Stimulated activated CD8-positive, alpha-beta memory T cell treated with anti-CD3 and anti-CD28 coated beads, Interleukin-7, amount 100 ng/mL, for 1 hour (primary cell): ENCODE measurements at places on chromosomes 7 and 10.

- DNase-seq, result no peak
These were observed 117.9 kb upstream of the TMEM168 start for GRCh38 chr7:112908086-112908485.

GRCh38 chr7:129843978-129844840 is 108.6 kb downstream of the UBE2H start:
- DNase-seq, result no peak

GRCh38 chr10:18261063-18261610 is 120.9 kb downstream of the CACNB2 start:
- DNase-seq, result no peak

- no peak for DNase-seq
These were observed 21.3 kb upstream of the ST8SIA6 start for GRCh38 chr10:17475661-17476060.

DNA sequence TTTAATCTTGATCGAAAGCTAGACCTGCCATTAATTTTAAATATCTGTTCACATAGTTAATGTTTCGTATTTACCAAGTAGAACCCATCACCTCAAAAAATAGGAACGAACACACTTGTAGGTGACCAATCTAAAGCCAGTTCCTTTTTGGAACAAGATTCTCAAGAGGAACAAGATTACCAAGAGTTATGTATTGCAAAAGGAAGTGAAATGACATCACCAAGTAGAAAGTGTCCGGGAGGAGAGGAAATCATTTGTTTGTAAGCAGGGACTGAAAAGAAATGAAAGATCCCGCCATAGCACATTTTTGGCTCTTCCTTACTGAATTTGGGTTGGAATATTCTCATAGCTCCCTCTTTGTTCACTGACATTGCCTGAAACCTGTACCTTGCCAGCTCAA is 1200.5 kb downstream of the SORCS1 start:
- DNase-seq, result no peak

- DNase-seq, result no peak
These were observed 41.9 kb downstream of the ADAMTS14 start for GRCh38 chr10:70714245-70714644.

DNA sequence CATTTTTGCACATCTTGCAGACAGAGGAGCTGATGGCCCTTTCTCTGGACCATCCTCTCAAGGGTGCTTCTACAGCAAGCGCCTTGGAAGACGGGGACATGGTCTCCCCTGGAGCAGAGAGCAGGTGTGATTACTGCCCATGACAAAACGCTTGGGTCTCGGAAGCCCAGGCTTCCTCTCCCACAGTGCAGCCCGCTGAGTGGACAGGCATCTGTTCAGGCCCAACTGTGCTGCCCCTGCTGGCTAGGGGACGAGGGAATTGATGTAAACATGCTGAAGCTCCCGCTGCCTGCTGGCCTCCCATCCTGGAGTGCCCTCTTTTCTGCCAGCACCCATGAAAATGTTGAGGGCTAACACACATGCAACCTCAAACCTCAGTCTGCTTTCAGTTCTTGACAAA is 14.3 kb downstream of the IL15RA start:
- DNase-seq, result no peak

- no peak for DNase-seq
These were observed 210.2 kb downstream of the MLLT10 start for GRCh38 chr10:21744223-21744622.

DNA sequence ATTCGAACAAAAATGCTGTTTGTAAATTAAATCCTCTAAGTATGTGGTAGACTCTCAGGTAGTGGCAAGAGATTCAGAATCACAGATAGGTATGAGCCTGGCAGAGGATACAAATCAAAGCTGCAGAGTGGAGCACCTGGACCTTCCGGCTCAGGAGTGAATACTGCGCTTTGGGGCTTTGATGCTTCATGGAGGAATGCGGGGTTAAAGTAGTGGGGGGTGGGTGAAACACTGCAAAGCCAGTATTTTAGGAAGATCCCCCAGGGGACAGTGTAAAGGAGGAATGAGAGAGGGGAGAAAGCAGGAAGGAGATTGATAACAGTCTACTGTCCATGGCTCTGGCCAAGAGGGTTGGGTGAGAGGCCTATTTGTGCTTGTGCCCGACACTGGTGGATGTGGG is 43.2 kb downstream of the CREB5 start:
- no peak for DNase-seq

- no peak for DNase-seq
These were observed 227.2 kb upstream of the KLF14 start for GRCh38 chr7:130961128-130961601.

DNA sequence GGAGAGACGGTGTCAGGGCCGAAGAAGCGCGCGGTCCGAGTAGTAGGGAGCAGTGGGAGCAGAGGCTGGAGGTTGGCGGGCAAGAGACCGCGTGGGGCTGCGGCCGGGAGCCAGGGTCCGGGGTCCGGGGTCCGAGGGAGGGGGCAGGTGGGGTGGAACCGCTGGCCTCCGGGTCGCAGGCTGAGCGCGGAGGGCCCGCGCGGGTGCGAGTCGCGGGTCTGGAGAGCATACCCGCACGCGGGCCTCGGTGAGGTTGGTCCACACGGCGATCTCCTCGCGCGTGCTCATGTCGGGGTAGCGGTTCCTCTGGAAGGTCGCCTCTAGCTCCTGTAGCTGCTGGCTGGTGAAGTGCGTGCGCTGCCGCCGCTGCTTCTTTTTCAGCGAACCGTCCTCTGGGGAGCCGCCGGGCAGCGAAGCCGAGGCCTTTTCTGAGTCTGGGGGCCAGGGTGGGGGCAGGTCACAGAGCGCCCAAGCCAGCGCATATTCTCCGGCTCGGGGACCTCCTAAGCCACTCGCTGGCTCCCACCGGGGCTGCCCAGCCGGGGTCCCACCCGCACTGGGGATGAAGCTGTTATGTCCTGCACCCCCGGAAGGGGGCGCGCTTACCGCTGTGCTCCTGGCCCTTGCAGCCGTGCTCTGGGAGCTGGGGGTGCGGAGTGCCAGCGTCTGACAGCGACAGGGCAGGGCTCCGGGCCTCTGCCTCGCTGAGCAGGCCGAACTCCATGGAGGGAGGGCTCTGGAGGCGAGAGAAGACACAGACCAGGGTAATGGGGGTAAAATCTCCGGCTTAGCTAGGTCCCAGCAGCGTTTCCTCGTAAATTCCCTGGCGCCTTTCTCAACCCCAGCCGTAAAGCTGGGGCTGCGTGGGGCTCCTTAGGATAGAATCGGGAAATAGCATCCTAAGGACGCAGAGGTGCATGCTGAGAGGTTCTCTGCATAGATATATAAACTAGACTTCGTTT is 5.5 kb downstream of the ELOVL3 start:
- peak; percentile 44 for DNase-seq

DNA sequence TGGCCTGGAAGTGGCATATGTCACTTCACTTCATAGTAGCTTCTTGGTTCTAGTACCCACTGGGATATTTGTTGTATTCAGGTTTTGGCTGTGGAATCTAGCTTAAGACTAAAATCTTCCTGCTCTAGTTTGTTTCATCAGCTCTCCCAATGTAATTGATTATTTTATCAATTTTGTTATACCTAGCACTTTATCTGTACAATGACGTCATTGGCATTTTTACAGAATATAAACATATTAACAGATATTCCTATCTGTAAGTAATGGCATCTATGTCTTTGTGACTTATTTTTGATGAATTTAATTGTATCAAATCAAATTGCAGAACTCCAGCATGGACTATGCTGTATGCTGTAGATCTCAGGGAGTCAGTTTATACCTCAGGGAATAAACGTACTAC is 19.7 kb downstream of the KIAA1217 start:
- DNase-seq, result no peak

DNA sequence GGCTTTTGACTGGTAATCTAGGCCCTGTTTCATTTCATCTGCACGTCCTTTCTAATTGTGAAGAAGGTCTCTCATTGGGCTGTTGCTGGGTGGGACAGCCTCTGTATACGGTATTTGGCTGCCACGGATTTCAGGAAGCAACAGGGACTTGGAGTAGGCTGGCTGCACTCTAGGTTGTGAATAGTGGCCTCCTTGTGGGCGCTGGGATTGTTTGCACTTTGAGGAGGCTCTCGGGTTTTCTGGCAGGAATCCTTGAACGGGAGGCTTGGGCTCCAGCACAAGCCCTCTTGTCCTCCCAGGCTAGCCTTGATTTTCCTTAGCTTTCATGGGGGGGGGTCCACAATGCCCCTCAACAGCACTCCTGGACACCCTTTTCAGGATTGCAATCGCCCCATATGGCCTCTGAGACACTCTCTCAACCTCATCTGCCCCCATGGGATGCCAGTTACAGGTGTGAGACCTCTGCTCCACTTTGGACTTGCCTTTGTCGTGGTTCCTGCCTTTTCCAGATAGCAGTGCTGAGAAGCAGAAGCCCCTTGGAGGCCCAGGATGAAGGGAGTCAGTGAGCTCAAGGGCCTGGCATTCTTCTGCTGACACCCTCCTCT is 33.9 kb upstream of the ZNF273 start:
- DNase-seq, result no peak

GRCh38 chr7:108650467-108650866 is 80.8 kb downstream of the DNAJB9 start:
- DNase-seq, result no peak

DNA sequence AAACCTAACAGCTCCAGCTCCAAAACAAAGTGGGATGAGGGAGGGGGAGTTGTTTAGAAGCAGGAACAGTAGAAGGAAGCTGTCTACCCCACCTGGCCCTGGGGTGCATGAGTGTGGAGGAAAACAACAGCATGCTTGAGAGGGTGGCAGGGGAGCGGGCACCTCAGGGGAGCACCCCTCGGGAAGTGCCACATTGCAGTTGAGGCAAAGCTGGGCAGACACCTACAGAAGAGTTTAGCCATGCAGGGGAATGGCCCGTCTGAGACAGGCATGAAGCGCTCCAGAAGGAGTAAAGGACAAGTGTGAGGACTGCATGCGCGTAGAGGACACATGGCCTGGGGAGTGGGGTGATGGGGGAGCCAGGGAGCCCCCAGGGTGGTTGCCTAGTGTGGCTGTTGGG is 18.1 kb downstream of the CHAT start:
- DNase-seq, result no peak

DNA sequence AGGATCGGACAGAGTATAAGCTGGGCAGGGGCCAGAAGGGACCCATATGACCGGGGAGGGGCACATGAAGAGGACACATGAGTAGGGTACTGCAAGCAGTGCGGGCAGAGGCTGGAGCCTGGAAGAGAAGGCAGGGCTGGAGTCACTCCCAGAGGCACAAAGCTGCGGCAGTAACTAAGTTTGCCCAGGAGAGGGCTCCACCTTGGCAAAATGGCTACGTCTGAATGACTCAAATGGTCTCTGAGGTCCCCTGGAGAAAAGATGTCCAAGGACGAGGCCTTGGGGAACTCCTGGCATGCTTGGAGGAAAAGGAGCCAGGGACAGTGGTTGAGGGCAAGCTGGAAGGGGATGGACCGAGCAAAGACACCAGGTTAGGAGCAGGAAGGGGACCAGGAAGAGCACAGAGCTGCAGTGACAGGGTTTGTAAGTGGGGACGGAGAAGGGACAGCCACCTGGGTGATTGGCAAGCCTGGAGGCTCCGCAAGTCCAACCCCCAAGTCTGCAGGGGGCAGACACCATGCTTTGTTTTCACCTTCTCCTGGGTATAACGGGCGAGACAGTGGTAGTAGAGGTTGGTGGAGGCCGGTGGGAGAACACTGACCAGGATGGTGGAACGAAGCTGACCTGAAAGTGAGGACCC is 43.1 kb upstream of the LBX1 start:
- DNase-seq, result peak; percentile 24

- no peak for DNase-seq
These were observed 41.6 kb upstream of the GTF2IRD1 start for GRCh38 chr7:74412056-74412455.

GRCh38 chr7:2205036-2205780 is 27.5 kb downstream of the MAD1L1 start:
- no peak for DNase-seq

DNA sequence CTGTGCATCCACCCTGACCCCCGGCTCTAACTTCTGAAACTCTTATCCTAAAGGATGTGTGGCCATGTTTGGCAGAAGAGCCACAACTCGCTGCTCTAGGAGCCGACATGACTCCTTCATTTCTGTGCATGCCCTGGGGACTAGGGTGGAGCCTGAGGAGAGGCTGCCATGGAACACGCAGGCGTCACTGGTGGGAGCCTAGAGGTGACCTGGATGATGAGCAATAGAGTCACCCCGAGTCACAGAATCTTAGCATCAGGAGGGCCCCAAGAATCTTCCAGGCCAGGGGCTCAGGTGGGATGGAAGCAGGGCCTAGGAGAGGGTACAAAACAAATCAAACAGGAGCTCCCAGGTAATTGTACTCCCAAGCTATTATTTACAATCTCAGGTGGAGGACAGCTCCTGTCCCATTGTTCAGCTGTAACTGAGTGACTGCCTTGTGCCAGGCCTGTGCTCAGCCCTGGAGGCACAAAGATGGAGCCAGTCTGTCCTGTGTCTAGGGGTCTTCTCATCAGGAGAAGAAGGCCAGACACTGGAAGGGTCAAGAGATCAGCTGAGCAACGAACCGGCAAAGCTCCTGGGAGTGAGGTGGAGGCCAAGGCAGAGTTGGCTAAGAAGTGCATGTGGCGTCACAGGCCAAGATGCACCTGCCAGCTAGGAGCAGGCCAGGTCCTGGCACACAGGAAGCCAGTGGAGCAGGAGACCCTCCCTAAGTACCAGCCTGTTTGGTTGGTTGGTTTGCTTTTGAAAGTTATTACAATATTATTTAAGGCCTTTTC is 5.8 kb upstream of the ZNF22 start:
- no peak for DNase-seq

- no peak for DNase-seq
These were observed 9.9 kb downstream of the CLDN12 start for GRCh38 chr7:90413185-90413528.

- no peak for DNase-seq
These were observed 5.4 kb downstream of the LOXL4 start for GRCh38 chr10:98262571-98262970.

DNA sequence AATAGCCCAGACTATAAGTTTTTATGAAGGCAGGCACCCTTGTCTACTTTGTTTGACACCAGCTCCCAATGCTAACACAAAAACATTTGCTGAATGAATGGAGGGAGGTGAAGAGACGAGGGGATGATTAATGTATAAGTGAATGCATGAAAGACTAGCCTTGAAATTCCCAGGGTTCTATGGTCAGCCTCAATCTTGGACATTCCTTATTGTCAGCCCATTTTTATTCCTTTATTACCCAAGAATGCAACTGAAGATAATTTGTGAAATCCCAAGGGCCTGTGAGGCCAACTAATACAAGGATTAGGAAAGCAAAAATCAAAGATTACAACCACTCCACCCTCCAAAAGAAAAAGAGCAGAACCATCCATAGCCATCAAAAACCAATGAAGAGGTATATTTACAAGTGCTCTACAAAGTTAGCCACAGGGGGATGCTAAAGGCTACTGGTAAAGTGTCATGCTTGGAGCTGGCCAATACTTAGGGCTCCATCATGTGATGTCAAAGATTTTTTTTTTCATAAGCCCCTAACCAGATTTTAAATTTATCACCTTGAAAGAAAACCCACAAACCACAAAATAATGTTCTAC is 40.0 kb upstream of the ASAH2 start:
- DNase-seq, result no peak
